Smooth muscle cell of the coronary artery (primary cell): ENCODE measurements at places on chromosomes 4 and X. TPM values are rescaled to one million over a fixed set of nuclear protein-coding genes. Genes with fewer than 3 reads are reported as not detected.

The SGMS2 gene
- 83.4 and 98.9 TPM in 2 replicates for total RNA-seq

The MAGEB3 gene
- not detected in 2 replicates for total RNA-seq

The EMCN gene
- total RNA-seq = 0.59 and 3.2 TPM in 2 replicates

The F9 gene
- not detected in 2 replicates for total RNA-seq

The UNC5C gene
- total RNA-seq = 1.1 and 2.0 TPM in 2 replicates
